ENCODE measurements at places on chromosomes 11 and 22. TPM values are rescaled to one million over a fixed set of nuclear protein-coding genes. Genes with fewer than 3 reads are reported as not detected.
A peak's percentile ranks its signal among the peaks of the same experiment; 100 is the strongest.

- DNase-seq, result peak; percentile 30
Measured at GRCh38 chr22:42268852-42269410, 1.5 kb downstream of the TCF20 start.

DNA sequence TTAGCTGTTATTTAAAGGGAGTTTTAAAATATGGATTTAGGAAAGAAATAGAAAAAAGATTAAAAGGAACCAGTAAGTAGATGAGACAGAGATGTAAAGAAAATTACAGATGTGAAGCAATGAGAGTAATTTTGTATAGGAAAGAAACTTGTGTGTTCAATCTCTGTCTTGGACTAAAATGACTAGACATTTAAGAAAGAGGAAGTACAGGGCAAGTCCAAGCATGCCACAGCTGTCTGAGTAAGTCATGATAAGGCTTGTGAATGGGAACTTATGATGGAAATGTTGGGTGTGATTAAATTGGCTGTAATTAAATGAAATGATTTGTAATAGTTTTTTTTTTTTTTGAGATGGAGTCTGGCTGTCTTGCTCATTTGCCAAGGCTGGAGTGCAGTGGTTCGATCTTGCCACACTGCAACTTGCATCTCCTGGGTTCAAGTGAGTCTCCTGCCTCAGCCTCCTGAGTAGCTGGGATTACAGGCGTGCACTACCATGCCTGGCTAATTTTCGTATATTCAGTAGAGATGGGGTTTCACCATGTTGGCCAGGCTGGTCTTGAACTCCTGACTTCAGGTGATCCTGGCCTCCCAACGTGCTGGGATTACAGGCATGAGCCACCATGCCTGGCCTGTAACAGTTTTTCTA lies 5.9 kb upstream of the ACY3 start:
- no peak for DNase-seq

DNA sequence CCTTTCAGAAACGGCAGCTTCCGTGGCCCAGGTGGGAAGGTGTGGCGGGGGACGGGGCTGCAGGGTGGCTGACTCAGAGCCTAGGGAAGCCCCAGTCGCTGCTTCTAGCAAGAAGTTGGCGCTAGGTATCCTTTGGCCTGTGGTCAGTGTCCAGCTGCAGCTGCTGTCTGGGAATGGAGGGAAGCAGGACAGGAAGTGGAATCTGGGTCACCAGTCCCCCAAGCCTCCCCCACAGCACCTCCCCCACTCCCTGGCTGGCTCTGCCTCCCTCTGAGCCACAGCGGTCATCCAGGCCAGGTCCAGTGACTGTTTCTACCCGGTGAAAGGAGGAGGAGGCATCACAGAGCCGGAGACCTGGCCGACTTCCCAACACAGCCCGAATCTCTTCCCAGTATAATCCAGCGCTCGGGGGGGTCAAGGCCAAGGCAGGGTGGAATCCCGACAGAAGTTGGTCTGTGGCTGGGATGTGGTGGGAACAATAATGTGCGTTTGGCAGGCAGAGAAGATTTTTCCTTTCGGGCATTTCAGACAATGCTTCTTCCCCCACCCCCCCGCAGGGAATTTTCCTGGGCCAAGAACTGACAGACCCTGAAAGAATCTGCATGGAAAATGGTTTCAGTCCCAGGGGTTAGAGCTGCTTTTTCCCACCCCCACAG lies 45.1 kb downstream of the C11orf96 start:
- DNase-seq, result peak; percentile 86

The NPAS4 gene
- total RNA-seq, result not detected

- peak; percentile 84 for DNase-seq
Measured at GRCh38 chr22:20567993-20568417, 60.6 kb downstream of the MED15 start.
